ENCODE measurements at places on chromosomes 3 and 15.

DNA sequence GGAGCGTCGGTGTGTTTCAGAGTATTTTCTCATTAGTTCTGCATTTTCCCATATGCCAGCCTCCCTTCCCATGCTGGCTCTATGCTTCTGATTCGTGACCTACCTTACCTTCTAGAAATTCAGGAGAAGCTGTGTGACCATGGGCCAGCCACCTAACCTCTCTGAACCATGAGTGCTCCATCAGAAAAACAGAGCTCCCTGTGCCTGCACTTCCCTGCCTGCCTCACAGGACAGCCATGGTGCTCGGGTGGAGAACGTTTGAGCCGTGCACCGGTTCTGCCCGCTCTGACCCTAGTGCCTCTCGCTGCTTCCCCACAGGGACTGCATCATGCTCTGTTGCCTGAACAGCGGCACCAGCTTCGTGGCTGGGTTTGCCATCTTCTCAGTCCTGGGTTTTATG lies 74.5 kb upstream of the SLC6A1 start:
- DNase-seq, result no peak

DNA sequence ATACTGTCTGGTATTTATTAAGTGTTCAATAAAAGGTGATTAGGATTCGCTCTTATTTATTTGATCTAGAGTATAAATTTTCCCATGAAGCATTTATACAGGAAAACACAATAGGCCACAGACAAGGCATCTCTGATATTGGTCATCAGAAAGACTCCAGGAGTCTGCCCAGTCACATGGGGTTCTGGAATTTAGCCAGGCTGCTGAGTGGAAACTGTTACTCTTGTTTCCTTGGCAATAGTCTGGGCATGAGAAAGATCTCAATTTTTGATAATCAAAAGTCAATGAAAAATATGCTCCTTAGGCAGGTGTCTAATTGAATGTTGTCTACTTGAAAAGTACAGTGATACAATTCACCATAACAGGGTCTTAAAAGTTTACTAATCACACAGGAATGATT lies 161.2 kb downstream of the FRMD5 start:
- no peak for DNase-seq

DNA sequence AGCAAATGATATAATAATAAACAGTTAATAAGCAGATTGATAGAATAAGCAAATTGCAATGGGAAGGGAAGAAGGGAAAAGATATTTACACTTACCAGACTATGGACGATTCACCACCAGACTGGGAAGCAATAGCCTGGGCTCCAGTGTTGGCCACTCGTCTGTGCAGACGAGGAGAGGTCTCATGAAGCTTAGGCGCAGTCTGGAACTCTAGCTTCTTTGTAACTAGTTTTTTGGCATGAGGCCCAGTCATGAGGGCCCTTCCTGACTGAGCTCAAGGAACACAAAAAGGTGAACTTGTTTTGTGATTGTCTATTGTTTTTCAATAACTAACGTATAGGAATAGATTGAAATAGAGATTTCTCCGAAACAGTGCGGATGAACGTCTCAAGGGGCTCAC lies 63.3 kb upstream of the GATM start:
- DNase-seq, result no peak

DNA sequence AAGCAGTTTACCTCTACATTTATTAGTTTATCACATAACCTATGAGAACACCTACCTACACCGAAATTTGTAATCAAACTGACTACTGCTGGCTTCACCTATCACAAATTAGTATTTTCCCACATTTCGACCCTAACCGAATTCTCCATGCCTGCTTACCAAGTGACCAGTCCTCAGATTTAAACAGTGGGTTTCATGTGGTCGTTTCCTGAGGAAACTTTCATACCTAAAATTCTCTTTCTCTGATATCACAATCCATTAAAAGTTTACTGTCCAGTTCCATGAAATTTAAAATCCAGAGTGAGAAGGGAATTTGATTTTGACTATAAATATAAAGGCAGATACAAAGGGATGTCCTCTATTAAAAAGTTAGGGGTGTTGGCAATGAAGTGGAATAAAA lies 1.9 kb downstream of the PLOD2 start:
- DNase-seq, result no peak

- no peak for DNase-seq
Observed at GRCh38 chr3:31724651-31725050, 191.9 kb downstream of the STT3B start.

GRCh38 chr3:170506556-170506955 lies 79.3 kb downstream of the SLC7A14 start:
- no peak for DNase-seq

GRCh38 chr3:178263236-178263916 lies 272.9 kb upstream of the KCNMB2 start:
- DNase-seq, result no peak

- DNase-seq, result no peak
Observed at GRCh38 chr15:25486051-25486450, 47.2 kb upstream of the UBE3A start.

GRCh38 chr3:134761213-134761612 lies 33.8 kb upstream of the EPHB1 start:
- DNase-seq, result no peak

DNA sequence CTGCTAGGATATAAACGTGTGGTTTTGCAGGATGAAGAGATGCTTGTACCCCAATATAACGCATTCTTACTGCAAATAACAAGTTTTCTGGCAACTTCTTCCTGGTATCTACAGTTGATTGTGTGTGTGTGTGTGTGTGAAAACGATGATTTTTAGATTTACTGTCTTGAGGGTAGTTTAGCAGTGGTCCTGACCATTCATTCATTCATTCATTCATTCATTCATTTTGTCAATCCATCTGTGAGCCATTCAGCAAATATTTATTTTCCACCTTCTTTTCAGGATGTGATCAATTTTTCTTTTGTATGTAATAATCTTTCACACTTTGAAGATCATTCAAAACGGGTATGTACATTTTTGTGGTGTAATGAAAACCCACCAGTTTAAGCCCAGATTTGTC lies 250.7 kb downstream of the PTPRG start:
- no peak for DNase-seq

DNA sequence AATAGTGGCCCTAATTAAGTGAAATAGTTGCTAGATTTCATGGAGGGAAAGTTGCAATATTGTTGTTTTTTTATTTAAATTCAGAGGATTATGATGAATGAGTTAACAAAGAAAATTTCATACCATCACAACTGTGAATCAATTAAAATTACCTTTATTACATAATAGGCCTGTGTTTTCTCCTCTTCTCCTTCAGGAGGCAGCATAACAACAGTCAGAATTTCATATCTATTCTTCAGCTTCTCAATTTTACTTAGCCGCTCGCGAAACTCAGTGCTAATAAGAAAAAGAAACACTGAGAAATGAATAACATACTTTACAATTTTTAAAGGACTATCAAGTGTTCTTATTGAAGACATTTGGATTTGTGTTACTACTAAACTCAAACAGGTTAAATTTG lies 29.4 kb downstream of the TTC14 start:
- DNase-seq, result no peak

DNA sequence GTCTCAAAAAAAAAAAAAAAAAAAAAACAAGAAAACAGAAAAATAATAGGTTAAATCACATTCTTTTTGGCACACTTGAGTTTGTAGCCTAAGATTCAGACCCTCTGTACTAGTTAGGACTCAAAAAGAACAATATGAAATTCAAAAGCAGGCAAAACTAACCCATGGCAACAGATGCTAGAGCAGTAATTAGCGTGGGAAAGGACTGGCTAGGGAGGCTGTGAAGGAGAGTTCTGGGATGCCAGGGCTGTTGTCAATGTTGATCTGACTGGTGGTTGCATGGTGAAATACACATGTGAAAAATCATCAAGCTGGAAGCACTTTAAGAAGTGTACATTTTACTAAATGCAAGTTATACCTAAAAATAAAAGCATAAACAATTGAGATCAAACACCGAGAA lies 35.6 kb downstream of the KLHL6 start:
- DNase-seq, result no peak

GRCh38 chr15:68730976-68731897 lies 89.5 kb downstream of the ANP32A start:
- DNase-seq, result no peak

DNA sequence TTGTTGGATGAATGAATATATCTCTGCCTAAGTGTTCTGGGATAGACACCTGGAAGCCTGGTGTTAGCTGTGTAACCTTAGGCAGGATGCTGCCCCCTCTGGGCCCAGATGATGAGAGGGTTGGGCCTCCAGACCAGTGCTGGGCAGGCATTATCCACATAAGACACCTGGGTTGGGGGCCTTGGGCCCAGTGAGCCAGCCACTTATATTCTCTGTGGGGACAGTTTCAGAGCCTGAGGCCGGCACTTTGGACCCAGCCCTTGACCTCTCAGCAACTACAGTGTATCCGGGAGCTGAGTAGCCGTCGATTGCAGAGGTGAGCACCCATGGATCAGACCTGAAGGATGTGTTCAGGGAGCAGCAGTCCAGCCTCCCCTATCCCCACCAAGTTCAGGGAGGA lies 2.2 kb downstream of the HEMK1 start:
- DNase-seq, result no peak

DNA sequence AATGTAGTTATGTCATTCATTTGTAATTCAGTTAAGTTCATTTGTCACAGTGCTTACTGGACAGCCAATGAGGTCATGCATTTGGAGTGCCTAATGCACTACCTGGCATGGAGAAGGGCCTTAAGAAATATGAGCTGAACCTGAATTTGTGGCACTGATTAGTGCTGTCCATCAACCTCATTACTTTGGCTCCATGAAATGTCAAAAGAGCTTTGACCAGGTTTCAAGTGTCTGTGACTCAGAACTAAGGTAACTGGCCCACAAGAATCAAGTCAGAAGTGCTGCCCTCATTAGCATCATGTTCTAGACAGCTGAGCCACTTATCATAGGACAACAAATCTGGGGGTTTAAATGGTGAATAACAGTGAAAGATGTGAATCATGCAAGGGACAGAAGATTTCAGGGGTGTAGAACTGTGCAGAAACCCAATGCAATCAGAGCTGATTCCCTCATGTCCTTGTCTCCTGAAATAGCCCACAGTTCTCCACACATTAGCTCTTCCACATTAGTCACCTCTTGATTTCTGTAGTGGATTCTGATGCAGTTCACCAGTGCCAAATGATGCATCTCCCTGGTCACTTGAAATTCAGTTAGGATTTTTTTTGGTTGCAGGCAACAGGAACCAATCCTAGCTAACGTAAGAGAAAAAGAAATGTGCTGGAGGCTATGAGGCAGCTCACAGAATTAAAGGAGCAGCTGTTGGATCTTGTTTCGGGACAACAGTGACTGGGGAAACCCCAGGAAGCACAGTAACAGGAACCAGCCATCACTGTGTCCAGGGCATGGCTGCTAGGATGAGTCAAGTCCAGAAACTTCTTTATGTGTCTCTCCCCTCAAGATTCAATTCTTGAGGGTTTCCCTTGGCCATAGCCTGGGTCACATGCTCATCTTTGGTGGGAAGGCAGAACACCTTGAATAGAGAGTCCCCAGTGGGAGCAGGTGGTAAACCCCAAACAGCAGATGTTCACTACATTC lies 38.7 kb downstream of the CHST2 start:
- no peak for DNase-seq

GRCh38 chr3:13884851-13885703 lies 5.2 kb upstream of the WNT7A start:
- no peak for DNase-seq

DNA sequence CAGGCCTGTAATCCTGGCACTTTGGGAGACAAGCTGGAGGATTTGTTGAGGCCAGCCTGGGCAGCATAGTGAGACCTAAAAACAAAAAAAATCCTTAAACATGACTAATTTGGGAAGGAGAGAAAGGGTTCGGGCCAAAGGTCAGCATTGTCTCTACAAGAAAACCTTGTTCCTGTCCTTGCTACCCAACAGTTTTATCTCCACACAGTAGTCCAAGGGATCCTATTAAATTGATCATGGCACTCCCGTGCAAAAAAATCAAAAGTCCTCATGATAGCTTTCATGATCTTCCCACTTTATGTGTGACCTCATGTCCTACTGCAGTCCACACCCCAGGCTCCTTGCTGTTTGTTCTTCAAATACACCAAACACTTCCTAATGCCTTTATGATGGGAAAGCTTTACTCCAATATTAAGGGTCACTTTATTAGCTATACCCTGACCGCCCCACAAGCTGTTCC lies 4.2 kb downstream of the RPL15 start:
- no peak for DNase-seq

GRCh38 chr3:154708554-154708953 lies 278.6 kb upstream of the GPR149 start:
- DNase-seq, result no peak

GRCh38 chr3:30738605-30739004 lies 132.2 kb downstream of the TGFBR2 start:
- DNase-seq, result no peak

GRCh38 chr3:133388696-133389395 lies 11.0 kb upstream of the BFSP2 start:
- DNase-seq, result no peak

DNA sequence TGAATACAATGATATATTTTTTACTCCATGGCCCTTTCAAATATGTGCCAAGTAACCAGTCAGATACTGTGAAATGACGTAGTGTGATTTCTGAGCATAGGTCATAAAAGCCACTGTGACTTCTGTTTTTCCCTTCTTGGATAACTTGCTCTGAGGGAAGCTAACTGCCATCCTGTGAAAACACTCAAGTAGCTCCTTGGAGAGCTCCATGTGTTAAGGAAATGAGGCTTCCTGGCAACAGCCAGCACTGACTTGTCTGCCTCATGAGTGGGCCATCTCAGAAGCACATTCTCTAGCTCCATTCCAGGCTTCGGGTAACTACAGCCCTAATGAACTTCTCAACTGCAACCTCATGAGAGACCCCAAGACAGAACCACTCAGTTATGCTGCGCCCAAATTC lies 9.5 kb upstream of the CCDC80 start:
- DNase-seq, result no peak

GRCh38 chr3:155958676-155959075 lies 88.2 kb downstream of the GMPS start:
- no peak for DNase-seq

DNA sequence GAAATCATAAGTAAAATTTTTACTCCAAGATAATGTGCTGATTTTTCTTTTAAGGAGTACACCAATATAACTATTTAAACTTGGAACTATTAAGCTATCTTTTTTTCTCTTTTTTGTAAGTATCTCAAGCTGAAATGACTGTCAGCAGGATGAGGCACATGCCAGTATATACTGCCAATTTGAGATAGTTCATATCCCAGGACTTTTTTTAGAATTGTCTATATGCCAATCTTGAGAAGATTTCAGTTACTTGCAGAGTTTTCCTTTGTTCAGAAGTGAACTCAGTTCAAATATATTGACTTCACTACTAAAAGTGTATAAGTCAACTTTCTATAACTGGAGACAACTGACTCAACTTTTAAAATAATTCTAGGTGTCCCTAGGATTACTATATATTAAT lies 181.7 kb upstream of the ZNF717 start:
- DNase-seq, result no peak

DNA sequence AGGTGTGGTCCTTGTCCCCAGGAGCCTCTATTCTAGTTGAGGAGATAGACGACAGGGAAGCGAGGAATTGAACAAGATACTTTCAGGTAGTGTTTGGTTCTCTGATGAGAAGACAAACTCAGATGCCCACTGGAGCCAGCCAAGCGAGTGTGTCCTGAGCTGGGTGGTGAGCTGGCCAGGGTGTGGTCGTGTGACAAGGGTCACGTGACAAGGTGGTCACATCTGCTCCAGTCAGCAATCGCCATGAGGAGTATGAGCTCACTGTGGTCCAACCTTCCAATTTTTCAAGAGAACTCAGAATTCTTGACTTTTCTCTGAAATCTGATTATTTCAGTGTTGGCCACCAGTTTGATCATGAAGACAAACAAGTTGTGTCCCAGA lies 39.5 kb downstream of the SLC6A6 start:
- DNase-seq, result no peak

GRCh38 chr3:151357463-151357850 lies 27.1 kb downstream of the P2RY12 start:
- no peak for DNase-seq

Data from stimulated activated CD8-positive, alpha-beta memory T cell treated with anti-CD3 and anti-CD28 coated beads, Interleukin-15, amount 100 ng/mL, for 24 hours (primary cell).